ENCODE measurements at places on chromosomes 12 and 14.

- DNase-seq, result no peak
Measured at GRCh38 chr14:65348137-65348536, 64.4 kb upstream of the FUT8 start.

- DNase-seq, result no peak
Measured at GRCh38 chr12:93592641-93593406, 20.3 kb downstream of the SOCS2 start.

- no peak for DNase-seq
Measured at GRCh38 chr14:103695296-103696069, 19.8 kb downstream of the XRCC3 start.

DNA sequence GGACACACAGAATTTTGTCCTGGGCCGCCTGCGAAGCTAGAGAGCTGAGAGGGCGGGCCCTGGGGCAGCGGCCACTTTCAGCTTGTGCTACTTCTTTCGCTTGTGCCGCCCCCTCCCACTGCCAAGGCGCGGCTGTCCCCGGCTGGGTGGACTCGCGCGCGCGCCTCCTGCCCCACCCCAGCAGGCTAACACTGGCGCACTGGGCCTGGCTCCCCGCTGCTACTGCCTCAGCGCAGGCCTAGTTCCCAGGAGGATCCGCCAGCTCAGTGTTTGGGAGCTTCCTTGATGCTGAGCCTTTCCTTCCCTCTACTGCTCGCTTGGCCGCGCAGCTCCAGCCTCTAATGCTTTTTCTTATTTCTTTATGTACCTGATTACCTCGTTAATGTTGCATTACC, 27.4 kb upstream of the METAP2 start:
- DNase-seq, result no peak

DNA sequence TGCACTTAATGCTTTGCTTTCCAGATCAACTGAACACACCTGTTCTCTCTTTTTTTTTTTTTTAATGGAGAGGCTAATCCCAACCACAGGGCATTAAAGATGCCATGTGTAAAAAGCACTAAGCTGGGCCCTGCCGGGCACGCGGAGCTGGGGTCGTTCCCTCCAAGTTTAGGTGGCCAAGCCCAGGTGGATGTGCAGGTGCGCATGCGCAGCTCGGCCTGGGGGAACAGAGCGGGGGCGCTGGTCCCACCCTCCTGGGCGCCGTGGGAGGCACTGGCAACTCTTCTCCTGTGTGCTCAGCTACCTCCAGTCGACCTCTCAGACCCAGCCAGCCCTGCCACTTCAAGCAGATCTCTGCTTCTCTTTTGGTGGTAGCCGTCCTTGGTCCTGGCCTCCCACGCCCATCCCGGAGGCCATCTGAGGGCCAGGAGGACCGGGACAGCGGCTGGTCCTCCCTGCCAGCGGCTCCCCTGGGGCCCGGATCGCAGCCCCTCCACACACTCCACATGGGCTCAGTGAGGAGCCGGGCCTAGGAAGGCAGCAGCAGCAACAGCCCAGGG, 679.3 kb downstream of the BCL11B start:
- DNase-seq, result no peak

GRCh38 chr12:11785712-11786111, 136.2 kb downstream of the ETV6 start:
- DNase-seq, result no peak

DNA sequence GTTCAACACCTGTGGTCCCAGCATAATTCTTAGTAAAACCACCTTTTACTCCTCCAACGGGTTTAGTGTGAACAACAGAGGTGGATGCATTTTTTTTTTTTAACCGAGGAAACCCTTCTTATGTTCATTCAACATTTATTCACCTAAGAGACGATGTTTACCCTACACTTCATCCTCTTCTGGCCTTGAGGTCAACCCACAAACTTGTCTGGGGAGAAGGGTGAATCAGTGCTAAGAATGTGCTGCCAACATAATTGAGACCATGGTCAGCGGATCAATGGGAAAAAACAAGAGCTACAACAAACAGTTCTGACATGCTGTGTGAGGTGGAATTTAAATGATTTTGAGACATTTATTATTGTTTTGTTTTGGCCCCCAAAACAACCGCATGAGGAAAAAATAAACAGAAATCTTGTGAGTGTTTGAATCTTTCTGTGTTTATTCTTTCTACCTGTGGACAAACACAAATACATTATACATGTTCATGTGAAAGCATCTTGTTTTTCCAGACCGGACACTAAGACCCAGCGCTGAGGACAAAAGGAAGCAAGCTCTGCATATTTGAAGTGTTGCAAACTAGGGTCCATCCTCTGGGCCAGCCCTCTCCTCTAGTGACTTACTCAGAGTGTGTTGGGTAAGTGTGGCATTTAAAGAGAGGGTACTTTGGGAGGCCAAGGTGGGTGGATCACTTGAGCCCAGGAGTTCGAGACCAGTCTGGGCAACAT, 5.1 kb upstream of the USP30 start:
- no peak for DNase-seq

DNA sequence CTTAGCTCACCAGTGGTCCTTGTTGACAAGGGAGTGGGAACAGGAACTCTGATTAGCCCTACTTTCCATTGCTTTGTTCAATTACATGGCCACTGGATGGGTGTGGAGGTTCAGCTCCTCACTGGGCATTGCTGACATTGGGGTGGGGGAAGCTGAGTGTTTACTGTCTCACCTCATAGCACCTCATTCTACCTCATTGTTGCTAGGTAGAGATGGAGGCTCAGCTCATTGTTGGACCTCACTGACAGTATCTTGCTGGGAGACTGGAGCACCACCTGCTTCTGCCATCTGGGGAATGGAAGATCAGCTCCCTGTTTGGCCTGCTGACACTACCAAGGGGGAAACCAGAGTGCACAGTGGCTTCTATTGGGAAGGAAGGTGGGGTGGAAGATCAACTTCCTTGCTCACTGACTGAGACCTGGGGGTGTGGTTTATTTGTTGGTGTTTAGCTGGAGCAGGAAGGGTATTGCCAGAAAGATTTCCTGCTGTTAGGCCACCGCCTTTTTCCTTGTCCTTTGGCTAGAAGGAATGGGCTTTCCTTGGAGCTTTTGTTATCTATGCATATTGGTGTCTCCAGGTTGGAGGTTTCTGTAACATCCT, 1.3 kb upstream of the OR4E2 start:
- DNase-seq, result no peak

- DNase-seq, result no peak
Measured at GRCh38 chr14:103619057-103619456, 10.0 kb upstream of the KLC1 start.

- no peak for DNase-seq
Measured at GRCh38 chr12:52231305-52232202, 1.5 kb upstream of the KRT7 start.

- DNase-seq, result no peak
Measured at GRCh38 chr12:7113389-7113871, 4.4 kb upstream of the C1RL start.

DNA sequence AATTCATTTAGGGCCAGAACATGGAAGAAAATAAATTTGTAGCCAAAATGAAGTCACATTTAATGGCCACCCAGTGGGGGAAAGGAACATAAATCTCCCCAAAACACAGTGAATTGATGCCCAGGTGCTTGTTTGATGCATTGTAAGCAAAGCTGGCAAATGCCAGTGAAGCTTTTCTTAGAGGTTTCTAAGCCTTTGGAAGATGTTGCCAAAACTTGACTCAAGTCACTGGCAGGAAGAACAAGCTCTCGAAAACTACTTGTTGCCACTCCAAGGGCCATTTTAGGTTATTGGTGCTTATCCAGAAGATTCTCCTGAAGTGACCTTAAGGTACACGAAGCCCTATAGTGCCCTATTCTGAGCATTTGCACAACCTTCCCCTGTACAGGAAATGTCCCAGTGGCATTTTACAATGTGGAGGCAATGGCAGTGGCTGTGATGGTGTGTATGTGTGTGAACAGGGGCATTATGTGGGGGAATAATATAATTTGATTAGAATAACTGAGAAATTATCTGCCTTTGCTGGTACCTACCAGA, 89.5 kb upstream of the NOVA1 start:
- DNase-seq, result no peak

DNA sequence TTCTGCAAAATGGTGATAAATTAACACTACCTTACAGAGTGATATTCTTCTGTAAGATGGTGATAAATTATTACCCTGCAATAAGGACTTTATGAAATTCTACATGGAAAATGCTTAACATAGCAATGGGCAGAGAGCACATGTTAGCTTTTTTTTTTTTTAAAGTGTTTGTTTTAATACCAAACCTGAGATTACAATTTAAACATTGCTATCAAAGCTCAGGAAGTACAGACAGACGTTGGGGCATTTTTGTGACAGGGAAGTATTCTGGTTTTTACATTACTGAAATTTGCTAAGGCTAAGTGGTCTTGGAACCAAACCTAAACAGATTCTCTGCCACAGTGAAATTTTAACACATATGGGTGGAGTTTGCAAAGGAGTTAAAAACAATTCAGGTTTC, 133.1 kb downstream of the FGD4 start:
- no peak for DNase-seq

DNA sequence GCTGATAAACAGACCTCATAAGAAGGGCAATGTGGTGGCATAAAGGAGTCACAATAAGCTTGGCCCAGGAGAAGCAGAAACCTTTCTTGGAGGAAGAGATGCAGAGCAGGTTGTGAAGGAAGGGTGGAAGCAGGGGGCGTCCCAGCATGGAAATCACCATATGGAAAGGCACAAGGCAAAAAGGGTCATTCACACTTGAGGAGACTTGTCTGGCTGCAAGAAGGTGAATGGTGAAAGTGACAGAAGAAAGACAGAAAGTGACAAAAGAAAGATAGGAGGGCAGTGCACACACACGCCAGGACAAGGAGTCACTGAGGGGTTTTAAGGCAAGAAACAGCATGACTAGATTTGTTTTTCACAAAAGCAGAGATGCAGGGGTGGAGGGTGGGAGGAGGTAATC, 38.3 kb downstream of the GALNT4 start:
- DNase-seq, result no peak

DNA sequence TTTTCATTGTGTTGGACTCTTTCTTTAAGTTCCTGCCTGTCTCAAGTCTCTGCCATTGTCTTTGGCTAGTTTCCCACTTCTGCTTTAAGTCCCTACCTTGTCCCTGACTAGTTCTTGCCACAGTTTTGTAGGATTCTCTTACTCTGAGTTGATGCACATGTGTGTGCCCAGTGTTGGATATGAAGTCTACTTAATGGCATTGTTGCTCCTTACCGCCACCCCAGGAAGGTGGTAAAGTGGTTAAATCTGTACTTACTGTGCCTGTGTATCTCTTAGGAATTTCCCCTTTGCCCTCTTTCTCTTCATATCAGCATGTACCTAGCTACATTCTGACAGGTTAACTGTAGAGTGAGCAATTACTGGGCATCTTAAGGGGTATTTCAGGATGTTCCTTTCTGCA, 227.1 kb downstream of the NUBPL start:
- no peak for DNase-seq

DNA sequence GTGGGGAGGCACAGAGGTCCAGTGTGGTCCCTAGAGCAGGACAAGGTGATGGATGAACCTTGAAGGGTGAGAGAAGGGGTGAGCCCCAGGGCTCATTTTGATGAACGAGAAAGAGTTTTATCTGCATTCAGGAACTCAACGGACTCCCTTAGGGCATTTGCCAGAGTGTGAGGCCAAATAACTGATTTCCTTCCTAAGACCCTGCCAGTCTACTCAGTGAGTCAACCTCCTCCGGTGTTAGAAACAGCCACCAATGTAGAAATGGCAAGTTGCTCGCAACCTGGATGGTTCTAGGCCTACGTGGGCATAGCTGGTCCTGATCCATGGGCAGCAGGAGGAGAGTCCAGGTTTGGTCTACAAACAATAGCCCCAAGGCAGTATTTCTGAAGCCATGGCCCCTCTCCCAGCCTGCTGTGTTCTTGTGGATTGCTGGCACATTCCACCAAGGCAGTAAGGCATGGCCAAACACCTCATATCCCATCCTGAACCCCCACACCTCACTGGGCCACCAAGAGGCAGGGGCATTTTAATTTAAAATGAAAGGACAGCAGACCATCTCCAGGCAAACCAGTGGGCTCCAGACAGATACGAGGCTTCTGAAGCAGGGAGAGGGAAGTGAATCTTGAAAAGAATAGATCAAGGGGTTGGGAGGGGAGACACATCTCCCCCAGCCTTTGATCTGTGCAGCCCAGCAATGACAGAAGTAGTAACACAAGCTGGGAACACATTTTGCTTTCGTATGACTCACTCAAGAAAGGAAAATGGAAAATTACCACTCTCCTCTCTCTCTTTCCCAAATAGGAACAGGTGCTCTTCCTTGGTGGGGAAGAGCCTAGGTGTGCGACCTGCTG, 25.4 kb upstream of the TESC start:
- no peak for DNase-seq

GRCh38 chr12:47920913-47921312, 16.1 kb upstream of the VDR start:
- no peak for DNase-seq

DNA sequence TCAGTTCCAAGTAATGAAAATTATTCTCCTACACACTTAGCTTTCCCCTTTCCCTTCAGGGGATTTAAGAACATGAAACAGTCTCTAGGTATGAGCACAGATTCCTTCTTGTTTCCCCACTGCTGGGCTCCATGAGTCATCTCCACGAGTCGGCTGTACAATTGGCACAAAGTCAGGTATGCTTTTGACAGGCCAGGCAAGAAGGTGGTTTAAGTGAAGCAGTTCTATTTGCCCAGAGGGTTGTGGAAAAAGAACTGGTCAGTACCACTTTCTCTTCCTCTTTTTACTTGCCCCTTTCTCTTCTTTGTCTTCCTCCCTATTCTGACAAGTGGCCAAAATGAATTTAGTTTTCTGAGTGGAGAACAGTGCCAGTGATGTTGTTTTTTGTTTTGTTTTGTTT, 16.3 kb downstream of the DYNC1H1 start:
- no peak for DNase-seq

DNA sequence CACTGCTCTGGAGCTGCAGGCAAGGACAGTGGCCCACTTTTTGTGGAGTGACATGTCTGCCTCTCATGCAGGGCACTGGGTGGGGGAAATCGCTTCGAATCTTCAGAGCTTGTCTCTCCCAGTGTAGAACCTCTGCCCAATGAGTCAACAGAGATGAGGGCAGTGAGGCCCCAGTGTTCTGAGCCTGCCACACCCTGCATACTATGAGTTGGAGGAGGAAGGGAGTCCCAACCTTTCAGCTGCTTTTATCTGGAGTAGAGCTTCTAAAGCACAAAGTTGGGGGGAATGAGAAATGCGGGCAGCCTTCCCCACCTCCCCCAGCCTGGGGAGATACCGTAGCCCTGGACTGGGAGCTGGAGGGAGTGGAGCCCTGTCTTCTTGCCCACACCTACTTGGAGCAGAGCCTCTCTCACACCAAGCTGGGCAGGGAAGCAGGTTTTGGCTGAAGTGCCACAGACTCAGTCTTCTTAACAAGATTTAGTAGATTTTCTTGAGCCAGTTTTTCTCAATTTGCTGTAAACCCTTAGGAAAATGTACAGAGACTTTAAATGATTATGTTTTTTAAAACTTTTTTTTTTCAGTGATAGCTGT, 159.1 kb downstream of the ADGRD1 start:
- no peak for DNase-seq

Measured in activated CD8-positive, alpha-beta memory T cell treated with anti-CD3 and anti-CD28 coated beads for 1 hour (primary cell).